ENCODE measurements at places on chromosomes 16 and 17.

GRCh38 chr17:7848131-7848579, 6.7 kb upstream of the TMEM88 start:
- no peak for DNase-seq

DNA sequence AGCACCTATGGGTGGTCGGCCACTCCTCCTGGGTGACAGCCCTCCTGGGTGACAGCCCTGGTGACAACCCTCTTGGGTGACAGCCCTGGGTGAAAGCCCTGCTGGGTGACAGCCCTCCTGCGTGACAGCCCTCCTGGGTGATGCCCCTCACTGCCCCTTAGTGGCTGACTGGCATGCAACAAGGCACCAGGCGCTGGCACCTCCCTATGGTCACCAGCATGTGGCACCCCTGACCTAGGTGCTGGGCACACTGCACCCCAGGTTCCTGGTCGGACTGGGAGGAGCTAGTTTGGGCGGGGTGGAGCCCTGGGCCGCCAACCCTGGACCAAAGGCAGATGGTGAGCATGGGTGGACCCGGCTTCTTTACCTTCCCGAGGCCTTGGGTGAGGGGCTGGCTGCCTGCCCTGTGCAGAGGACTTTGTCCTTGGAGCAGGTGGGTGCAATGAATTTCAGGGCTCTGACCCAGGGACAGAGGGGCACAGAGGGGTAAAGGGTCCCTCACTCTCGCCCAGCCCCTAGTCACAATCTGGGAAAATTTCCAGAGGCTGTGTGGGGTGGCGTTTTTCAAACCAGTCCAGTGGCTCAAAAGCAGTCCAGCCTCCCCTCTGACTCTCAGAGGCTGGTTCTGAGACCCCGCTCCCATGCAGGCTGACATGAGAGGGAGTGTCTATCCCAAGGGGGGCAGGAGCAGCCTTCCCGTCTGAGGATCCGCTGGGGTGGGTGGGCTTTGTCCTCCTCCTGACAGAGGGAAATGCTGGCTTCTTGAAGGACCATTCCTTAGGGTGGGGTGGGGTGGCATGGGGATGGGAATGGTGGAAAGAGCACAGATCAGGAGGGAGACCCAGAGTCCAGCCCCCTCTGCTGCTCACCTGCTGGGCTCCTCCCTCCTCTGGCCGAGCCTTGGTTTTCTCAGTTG, 25.9 kb upstream of the TNFRSF13B start:
- DNase-seq = peak; percentile 49

GRCh38 chr17:40579471-40579870, 14.2 kb upstream of the CCR7 start:
- DNase-seq = no peak

DNA sequence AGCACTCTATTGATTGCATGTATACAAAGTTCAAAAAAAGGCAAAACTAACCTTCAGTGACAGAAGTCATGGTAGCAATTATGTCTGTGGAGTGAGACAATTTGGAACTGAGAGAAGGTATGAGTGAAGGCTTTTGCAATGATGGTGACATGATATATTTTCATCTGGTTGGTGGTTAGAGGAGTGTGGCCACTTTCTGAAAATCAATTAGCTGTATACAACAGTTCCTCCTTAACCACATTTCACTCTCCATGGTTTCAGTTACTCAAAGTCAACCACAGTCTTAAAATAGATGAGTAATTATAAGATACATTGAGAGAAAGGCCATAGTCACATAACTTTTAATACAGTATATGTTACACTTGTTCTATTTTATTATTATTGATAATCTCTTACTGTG, 26.2 kb downstream of the ADAMTS18 start:
- no peak for DNase-seq

GRCh38 chr16:15032547-15033308, 23.1 kb downstream of the NTAN1 start:
- DNase-seq = no peak

GRCh38 chr16:23629516-23629915, 11.6 kb downstream of the PALB2 start:
- DNase-seq = no peak
